ENCODE measurements at places on chromosomes 12 and 14. TPM values are rescaled to one million over a fixed set of nuclear protein-coding genes. Genes with fewer than 3 reads are reported as not detected.

DNA sequence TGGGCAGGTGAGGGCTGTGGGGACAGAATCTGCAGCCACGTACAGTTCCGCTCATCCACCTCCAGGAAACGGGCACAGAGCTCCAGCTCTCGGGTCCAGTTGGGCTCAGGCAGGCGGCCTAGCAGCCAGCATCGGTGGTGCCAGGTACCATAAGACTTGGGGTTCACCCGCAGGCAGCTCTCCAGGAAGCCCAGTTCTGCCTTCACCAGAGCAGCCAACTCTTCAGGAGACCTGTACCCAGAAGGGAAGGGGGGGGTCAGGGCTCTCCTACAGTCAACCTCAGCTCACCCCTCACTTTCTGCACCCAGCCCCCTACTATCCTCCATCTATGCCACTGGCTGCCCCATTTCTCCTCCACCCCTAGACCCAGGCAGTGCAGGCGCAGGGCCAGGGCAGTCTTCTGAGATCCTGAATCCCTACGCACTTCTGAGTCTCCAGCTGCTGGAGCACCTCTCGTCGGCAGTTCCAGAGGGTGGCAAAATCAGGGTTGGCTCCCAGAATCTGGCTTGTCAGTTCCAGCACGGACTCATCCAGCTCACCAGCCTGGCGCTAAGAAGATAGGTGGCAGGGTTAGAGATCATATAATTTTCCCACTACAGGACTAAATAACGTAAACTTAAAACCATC is 1.4 kb downstream of the RABGGTA start:
- peaks cover 5% of the 10 kb centered on the region for H3K36me3 ChIP-seq
- DNase-seq, result no peak
- H3K27me3 ChIP-seq, result no peaks in the 10 kb centered on the region
- H3K4me3 ChIP-seq, result peak overlapping the region; percentile 85
- no peak overlapping the region for H3K27ac ChIP-seq
- peaks cover 12% of the 10 kb centered on the region for H3K4me1 ChIP-seq

DNA sequence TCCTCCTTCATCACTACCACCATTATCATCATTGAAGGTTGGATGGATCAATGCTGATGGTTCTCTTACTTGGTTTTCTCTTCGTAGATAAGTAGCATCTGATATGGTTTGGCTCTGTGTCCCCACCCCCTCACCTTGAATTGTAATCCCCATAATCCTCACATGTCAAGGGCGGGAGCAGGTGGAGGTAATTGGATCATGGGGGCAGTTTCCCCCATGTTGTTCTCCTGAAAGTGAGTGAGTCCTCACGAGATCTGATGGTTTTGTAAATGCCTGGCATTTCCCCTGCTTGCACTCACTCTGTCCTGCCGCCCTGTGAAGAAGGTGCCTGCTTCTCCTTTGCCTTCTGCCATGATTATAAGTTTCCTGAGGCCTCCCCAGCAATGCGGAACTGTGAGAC is 172.4 kb upstream of the PWP1 start:
- H3K36me3 ChIP-seq, result no peaks in the 10 kb centered on the region
- H3K27me3 ChIP-seq, result peaks cover 31% of the 10 kb centered on the region
- H3K4me3 ChIP-seq, result no peak overlapping the region
- H3K4me1 ChIP-seq, result no peaks in the 10 kb centered on the region
- no peak overlapping the region for H3K27ac ChIP-seq
- DNase-seq, result no peak

The HOXC6 gene
- 0.27 TPM for total RNA-seq

GRCh38 chr12:112126000-112126438 is 659 bp downstream of the TRAFD1 start:
- H3K4me3 ChIP-seq, result peak overlapping the region; percentile 86
- H3K4me1 ChIP-seq, result peaks cover 20% of the 10 kb centered on the region
- DNase-seq, result no peak
- H3K27ac ChIP-seq, result peak overlapping the region; percentile 52
- no peaks in the 10 kb centered on the region for H3K27me3 ChIP-seq
- H3K36me3 ChIP-seq, result no peaks in the 10 kb centered on the region

The HPD gene
- total RNA-seq, result not detected

The MAP1LC3B2 gene
- total RNA-seq, result 0.84 TPM

The KRT1 gene
- not detected for total RNA-seq

DNA sequence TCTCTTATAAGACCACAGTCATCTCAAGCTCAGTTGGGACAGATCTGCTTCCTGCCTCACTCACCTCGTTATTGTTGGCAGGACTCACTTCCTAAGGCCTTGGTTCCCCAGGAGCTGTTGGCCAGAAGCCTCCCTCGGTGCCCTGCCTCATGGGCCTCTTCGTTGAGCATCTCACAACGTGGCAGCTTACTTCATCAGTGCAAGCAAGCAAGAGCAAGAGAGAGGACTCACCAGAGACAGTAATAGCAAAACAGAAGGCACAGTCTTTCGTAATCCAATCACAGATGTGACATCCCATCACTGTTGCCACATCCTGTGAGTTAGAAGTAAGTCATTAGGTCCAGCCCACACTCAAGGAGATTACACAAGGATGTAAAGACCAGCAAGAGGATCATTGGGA is 5.1 kb upstream of the NUMB start:
- H3K27me3 ChIP-seq, result no peaks in the 10 kb centered on the region
- no peak overlapping the region for H3K27ac ChIP-seq
- H3K4me3 ChIP-seq, result no peak overlapping the region
- DNase-seq, result no peak
- H3K4me1 ChIP-seq, result peaks cover 25% of the 10 kb centered on the region

DNA sequence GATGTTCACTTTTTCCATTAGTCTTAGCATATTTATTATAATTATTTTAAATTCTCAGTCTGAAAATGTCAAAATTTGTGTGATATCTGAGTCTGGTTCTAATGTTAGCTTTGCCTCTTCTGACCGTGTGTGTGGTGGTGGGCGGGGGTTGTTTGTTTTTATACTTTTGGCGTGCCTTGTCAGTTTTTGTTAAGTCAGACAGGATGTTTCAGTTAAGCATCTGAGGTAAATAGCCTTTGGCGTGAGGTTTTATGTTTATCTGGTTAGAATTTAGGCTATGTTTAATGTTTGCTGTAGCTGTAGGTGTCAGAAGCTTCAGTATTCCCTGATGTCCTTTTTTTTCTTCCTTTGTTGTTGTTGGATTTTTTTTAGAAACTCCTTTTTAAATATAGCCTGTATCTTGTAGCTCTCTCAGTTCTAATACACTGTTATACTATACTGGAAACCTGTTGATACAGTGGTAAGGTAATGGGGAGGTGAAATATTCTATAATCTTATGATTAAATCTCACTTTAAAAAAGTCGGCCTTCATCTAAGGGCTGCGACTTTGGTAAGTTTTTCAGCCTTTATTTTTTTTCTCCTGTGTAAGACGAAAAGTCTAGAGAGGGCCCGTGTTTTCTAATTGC is 111.6 kb downstream of the SCAF11 start:
- H3K4me3 ChIP-seq, result no peak overlapping the region
- no peaks in the 10 kb centered on the region for H3K27me3 ChIP-seq
- DNase-seq, result no peak
- H3K4me1 ChIP-seq, result peaks cover 29% of the 10 kb centered on the region

DNA sequence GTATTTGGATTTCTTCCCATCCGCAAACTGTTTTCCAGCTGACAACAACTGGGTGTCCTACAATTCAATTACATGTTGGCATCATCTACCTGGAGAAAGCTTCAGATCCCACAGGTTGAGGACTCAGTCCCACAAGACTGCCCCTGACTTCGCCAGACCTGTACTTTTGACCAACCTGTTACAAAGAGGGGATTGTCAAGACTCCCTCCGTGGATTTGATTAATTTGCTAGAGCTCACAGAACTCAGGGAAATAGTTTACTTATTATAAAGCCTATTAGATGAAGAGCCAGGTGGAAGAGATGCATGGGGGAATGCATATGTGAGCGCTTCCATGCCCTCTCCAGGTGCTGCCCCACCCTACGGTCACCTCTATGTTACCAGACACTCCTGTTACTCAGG is 14.6 kb downstream of the RESF1 start:
- no peak for DNase-seq
- H3K4me3 ChIP-seq, result no peak overlapping the region
- peak overlapping the region; percentile 58 for H3K27ac ChIP-seq

The WNK1 gene
- total RNA-seq, result 244 TPM

The CRIP2 gene
- total RNA-seq, result 17.0 TPM

GRCh38 chr12:27429606-27430005 is 16.9 kb upstream of the SMCO2 start:
- no peak for DNase-seq
- H3K36me3 ChIP-seq, result peaks cover 7% of the 10 kb centered on the region
- no peak overlapping the region for H3K4me3 ChIP-seq
- no peak overlapping the region for H3K27ac ChIP-seq

DNA sequence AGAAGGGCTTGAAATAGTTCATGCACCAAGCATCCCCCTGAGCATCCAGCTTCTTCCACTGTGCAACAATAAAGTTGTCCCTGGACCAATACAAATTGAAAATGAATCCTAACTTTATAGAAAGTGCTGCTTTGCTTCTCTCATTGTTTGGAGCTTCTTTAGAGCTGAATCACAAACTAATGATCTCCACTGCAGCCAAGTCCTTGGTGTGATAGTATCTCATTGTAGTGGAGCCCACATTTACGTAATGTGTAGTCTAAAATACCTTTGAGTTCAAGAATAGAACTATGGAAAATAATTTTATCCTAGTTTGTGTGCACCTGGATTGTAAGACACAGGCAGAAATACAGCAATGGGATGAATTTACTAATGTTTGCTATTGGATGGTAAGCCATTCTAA is 319.9 kb downstream of the EGLN3 start:
- no peaks in the 10 kb centered on the region for H3K36me3 ChIP-seq
- peaks cover 27% of the 10 kb centered on the region for H3K4me1 ChIP-seq
- H3K4me3 ChIP-seq, result no peak overlapping the region
- H3K27ac ChIP-seq, result no peak overlapping the region

DNA sequence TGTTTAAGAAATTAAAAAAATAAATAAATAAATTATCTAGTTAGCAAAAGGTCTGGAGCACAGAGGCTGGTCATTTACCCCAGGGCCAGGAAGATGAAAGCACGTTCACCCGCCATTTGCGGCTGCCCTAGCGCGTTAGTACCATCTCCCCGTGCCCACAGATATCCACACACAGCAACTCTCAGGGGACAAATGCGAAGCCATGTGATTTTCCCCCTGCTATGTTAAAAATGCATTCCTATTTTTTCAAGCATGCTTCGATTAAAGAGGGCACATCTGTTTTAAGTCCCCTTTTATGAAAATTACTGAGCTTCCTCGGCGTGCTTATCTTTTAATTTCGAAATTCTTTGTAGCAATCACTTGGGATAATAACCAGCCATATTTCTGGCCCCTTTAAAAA is 56.9 kb upstream of the PIWIL1 start:
- H3K4me1 ChIP-seq, result no peaks in the 10 kb centered on the region
- H3K36me3 ChIP-seq, result no peaks in the 10 kb centered on the region
- DNase-seq, result no peak
- no peak overlapping the region for H3K27ac ChIP-seq
- no peak overlapping the region for H3K4me3 ChIP-seq
- H3K27me3 ChIP-seq, result peaks cover 64% of the 10 kb centered on the region

The TC2N gene
- 36.6 TPM for total RNA-seq

- no peak for DNase-seq
- H3K4me3 ChIP-seq, result no peak overlapping the region
- H3K4me1 ChIP-seq, result peaks cover 28% of the 10 kb centered on the region
- peaks cover 11% of the 10 kb centered on the region for H3K27me3 ChIP-seq
Observed at GRCh38 chr14:95290871-95291431, 28.8 kb downstream of the CLMN start.

The TRIM9 gene
- total RNA-seq, result 1.7 TPM

DNA sequence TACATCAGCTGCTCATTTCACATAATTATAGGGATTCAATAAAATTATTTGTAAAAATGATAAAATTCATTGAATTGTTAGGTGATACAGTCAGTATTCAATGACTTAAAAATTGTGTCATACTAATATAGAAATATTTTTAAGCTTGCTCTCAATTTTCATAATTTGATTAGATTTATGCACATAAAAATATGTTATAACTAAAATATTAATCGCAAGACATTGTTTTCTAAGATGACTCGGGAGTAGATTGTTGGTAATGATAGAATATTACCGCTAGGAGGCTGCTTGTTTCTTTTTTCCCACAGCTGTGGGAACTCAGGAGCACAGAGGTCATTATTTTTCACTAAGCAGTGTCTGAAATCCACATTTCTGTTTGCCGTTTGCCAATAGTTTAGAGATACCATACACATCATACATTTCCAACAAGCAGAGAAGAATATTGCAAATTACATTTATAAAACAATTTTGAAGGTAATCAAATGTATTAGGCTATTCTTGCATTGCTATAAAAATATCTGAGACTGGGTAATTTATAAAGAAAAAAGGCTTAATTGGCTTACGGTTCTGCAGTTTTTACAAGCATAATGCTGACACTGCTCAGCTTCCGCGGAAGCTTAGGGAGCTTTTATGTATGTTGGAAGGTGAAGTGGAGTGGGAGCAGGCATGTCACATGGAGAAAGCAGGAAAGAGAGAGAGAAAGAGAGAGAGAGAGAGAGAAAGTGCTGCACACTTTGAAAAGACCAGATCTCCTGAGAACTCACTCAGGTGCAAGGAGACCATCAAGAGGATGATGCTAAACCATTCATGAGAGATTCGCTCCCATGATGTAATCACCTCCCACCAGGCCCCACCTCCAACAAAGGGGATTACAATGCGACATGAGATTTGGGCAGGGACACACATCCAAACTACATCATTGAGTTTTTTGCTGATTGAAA is 9.2 kb downstream of the CD69 start:
- DNase-seq, result no peak
- H3K4me3 ChIP-seq, result no peak overlapping the region
- no peaks in the 10 kb centered on the region for H3K36me3 ChIP-seq

The PPFIA2 gene
- total RNA-seq, result 1.1 TPM

- H3K4me3 ChIP-seq, result no peak overlapping the region
- no peak overlapping the region for H3K27ac ChIP-seq
- DNase-seq, result no peak
- H3K36me3 ChIP-seq, result peaks cover 3% of the 10 kb centered on the region
- no peaks in the 10 kb centered on the region for H3K27me3 ChIP-seq
Observed at GRCh38 chr12:65536876-65537681, 258.6 kb downstream of the MSRB3 start.

- peaks cover 42% of the 10 kb centered on the region for H3K4me1 ChIP-seq
- peak overlapping the region; percentile 20 for H3K4me3 ChIP-seq
- peaks cover 11% of the 10 kb centered on the region for H3K36me3 ChIP-seq
- H3K27ac ChIP-seq, result peak overlapping the region; percentile 96
- no peak for DNase-seq
Observed at GRCh38 chr12:79547044-79547734, 143.6 kb downstream of the PAWR start.

- no peak for DNase-seq
- peaks cover 20% of the 10 kb centered on the region for H3K36me3 ChIP-seq
- H3K4me3 ChIP-seq, result no peak overlapping the region
- H3K27me3 ChIP-seq, result no peaks in the 10 kb centered on the region
Observed at GRCh38 chr12:70383484-70383883, 17.4 kb downstream of the KCNMB4 start.

The ESR2 gene
- total RNA-seq, result 0.29 TPM

DNA sequence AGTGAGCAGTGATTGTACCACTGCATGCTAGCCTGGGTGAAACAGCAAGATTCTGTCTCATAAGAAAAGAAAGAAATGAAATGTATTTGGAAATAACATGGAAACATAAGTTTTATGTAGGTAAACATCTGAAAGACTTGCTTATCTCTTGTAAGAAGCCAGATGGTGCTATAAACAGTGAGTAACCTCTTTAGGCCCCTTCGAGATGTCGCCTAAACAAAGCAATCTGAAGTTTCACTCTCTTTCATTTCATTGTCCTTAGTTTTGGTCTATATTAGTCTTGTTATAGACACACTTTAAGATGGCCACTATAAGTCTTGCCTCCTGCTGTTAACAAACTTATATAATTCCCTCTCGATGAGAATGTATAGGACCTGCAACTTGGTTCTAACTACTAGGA is 472.6 kb upstream of the ATP2B1 start:
- DNase-seq, result no peak
- no peak overlapping the region for H3K27ac ChIP-seq
- H3K4me3 ChIP-seq, result no peak overlapping the region
- no peaks in the 10 kb centered on the region for H3K4me1 ChIP-seq
- H3K27me3 ChIP-seq, result no peaks in the 10 kb centered on the region
- no peaks in the 10 kb centered on the region for H3K36me3 ChIP-seq

The TSPAN11 gene
- total RNA-seq, result 17.5 TPM

All from progenitor cell of endocrine pancreas (in vitro differentiated cells).